Type B pancreatic cell (in vitro differentiated cells): ENCODE measurements at places on chromosomes 11 and 22. TPM values are rescaled to one million over a fixed set of nuclear protein-coding genes. Genes with fewer than 3 reads are reported as not detected.

TRIM6 gene
- total RNA-seq = 7.5 and 8.7 TPM in 2 replicates

PLAAT5 gene
- 2.0 and 9.9 TPM in 2 replicates for total RNA-seq

OR4D10 gene
- total RNA-seq = not detected in 2 replicates

BAIAP2L2 gene
- 4.5 and 12.1 TPM in 2 replicates for total RNA-seq

TEX12 gene
- not detected in 2 replicates for total RNA-seq

GRM5 gene
- total RNA-seq = 0.17 and 0.38 TPM in 2 replicates

GDPD4 gene
- total RNA-seq = not detected in 2 replicates

FJX1 gene
- 7.8 and 38.8 TPM in 2 replicates for total RNA-seq

XKR3 gene
- total RNA-seq = not detected in 2 replicates

UBQLNL gene
- total RNA-seq = 0.19 and 0.39 TPM in 2 replicates

MISFA gene
- total RNA-seq = 4.9 and 7.0 TPM in 2 replicates

OR4A16 gene
- total RNA-seq = not detected in 2 replicates
